ENCODE measurements at places on chromosomes 5 and 9. TPM values are rescaled to one million over a fixed set of nuclear protein-coding genes. Genes with fewer than 3 reads are reported as not detected.

GRCh38 chr9:107715740-107716139 lies 226.2 kb upstream of the KLF4 start:
- no peak for DNase-seq
- no peak overlapping the region for H3K4me3 ChIP-seq
- H3K27ac ChIP-seq, result no peak overlapping the region
- no peaks in the 10 kb centered on the region for H3K27me3 ChIP-seq

- H3K4me3 ChIP-seq, result no peak overlapping the region
- H3K4me1 ChIP-seq, result no peaks in the 10 kb centered on the region
- H3K27ac ChIP-seq, result no peak overlapping the region
- no peaks in the 10 kb centered on the region for H3K27me3 ChIP-seq
Observed at GRCh38 chr5:160458806-160459800, 37.4 kb downstream of the PTTG1 start.

DNA sequence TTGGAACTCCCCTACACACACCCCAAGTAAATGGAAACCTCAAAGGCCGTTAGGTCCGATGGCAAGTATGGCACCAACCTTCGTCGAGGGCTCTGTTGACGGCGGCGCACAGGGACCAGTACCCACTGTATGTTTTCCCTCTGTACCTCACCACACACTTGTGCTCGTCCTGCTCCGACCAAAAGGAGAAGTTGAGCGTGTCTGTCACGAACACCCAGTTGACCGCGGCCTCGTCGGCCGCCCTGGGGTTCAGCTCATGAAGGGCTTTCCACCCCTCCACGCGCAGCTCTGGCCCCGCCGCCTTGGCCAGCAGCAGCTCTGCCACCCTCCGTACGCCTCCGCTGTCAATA lies 24.0 kb downstream of the HNRNPK start:
- no peaks in the 10 kb centered on the region for H3K27me3 ChIP-seq
- peak overlapping the region; percentile 73 for H3K27ac ChIP-seq
- H3K36me3 ChIP-seq, result no peaks in the 10 kb centered on the region

DNA sequence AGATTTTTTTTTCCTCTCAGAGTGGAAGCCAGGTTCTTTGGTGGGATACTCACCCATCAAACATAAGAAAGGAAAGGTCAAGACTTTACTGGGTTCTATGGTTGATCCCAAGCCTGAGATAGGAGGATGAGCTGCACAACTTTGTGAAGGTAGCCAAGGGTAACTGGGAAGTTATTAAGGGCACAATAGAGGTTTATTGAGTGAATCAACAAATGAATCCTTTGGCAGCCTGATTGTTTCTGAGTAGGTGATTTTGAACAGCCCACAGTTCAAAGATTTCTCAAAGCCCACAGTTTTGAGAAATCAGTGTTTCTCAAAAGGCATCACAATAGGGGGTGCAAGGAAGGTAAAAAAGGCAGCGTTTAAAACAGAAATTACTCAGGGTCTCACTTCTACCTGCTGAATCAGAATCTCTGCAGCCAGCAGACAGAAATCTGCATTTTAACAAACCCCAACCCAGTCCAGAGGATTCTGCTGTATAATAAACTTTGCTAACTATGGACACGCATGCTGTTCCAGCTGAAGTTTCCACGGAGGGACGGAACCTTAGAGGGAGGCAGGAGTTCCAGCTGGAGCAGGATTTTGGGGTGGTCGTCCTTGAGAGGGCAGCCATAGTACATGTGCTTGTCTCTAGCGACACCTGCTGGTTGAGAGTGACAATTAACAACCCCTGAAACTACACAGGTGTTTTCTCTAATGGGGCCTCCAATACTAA lies 32.7 kb upstream of the FSD1L start:
- no peak overlapping the region for H3K4me3 ChIP-seq
- no peaks in the 10 kb centered on the region for H3K36me3 ChIP-seq

DNA sequence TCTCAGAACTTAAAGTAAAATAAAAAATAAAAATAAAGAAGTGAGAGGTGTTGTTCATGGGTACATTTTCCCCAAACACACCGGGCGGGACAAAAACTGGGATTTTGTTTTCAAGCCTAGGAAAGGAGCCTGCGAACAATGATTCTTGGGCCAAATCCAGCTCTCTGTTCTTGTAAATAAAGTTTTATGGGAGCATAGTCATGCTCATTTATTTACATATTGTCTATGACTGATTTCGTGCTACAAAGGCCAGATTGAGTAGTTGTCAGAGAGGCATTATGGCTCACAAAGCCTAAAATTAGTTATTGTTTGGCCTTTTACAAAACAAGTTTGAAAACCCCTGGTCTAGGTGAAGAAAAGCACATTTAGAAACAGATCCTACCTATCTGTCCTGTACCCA lies 821.0 kb upstream of the GRAMD2B start:
- H3K27me3 ChIP-seq, result no peaks in the 10 kb centered on the region
- DNase-seq, result no peak
- H3K27ac ChIP-seq, result no peak overlapping the region
- no peak overlapping the region for H3K4me3 ChIP-seq

DNA sequence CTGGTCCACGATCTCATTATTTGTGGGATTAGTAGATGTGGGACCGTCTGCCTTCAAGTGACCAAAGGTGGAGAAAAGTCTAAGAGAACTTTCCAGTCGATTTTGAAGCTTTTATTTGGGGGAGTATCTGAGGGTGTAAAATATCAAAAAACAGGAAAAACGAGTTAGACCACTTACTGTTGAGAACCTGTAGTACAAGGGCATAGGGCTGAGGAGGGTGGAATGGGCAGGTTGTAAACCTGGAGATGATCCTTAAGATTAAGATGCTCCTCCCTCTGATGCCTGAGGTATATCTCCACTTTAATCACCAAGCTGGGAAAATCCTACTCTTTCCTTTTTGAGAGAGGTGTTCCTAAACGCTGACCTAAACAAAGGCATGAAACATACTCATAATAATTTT lies 32.0 kb upstream of the GTF2H2C start:
- no peak for DNase-seq
- no peak overlapping the region for H3K4me3 ChIP-seq
- no peaks in the 10 kb centered on the region for H3K4me1 ChIP-seq
- no peaks in the 10 kb centered on the region for H3K36me3 ChIP-seq
- no peak overlapping the region for H3K27ac ChIP-seq

DNA sequence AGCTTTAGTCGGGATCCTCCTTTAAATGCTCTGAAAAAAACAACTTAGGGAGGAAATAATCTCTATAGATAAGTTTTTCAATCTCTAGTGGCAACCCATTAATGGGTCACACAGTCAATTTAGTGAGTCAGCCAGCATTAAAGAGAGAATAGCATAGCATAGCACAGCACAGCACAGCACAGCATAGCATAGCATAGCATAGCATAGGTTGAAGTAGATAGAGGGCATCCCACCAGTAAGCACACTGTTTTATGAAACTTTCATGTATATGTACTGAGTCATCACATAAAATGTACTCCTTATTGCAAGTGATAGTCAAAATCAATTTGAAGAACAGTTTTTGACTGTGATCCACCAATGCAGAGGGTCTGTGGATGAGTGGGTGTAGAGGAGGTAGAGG lies 522.9 kb downstream of the CCDC171 start:
- H3K36me3 ChIP-seq, result no peaks in the 10 kb centered on the region
- no peak for DNase-seq
- no peaks in the 10 kb centered on the region for H3K27me3 ChIP-seq
- H3K27ac ChIP-seq, result no peak overlapping the region
- no peaks in the 10 kb centered on the region for H3K4me1 ChIP-seq
- no peak overlapping the region for H3K4me3 ChIP-seq

GRCh38 chr9:113665064-113665463 lies 201.5 kb downstream of the RGS3 start:
- no peak overlapping the region for H3K27ac ChIP-seq
- H3K4me3 ChIP-seq, result no peak overlapping the region
- no peaks in the 10 kb centered on the region for H3K4me1 ChIP-seq
- no peak for DNase-seq
- no peaks in the 10 kb centered on the region for H3K27me3 ChIP-seq

PCDHB1 gene
- total RNA-seq, result not detected

DMGDH gene
- total RNA-seq, result not detected

FGF10 gene
- total RNA-seq, result not detected

CDH6 gene
- total RNA-seq, result not detected

CDH9 gene
- not detected for total RNA-seq

ZFP62 gene
- 27.6 TPM for total RNA-seq

CAVIN4 gene
- total RNA-seq, result 0.26 TPM

PPP2R2B gene
- total RNA-seq, result 4.2 TPM
